ENCODE measurements at places on chromosomes 12 and 14.

DNA sequence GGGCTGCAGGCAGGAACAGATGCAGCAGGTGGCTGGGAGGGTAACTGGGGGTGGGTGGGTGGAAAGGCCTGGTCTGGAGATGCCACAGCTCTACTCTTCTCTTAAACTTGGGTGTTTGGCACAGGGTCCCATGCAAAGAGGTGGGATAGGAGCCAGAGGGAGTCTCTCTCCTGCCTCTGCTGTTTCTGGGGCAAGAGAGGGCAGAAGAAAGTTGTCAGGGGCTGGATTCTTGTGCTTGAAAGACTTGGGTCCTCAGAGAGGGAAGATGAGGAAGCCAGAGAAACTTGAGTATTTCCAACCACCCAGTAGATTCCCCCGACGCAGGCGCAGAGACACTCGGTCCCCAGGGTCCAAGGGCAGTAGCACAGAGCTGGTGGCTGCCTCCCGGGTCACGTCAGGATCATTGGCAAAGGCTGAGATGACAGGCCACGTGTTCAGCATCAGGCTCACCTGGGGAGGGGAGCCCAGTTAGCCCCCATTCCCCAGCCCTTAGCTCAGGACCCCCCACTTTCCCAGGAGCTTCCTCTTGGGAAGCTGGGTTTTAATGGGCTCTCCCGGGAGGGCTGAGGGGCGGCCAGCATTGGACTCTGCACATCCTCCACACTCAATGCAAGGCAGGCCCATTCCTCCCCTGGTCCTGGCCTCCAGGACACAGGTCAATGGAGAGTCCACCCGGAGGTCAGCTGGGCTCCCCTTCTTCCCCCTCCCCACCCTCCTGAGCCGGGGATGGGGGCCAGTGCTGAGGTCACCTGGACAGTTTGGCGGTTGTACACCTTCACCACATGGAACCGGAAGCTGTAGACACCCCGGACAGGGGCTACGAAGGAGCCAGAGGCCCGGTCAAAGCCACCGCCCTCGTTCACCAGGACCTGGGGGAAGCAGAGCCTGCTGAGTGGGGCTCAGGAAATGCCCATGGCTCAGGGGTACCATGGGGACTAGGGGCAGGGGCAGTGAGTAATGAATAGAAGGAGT lies 1.6 kb downstream of the CBLN3 start:
- no peak for DNase-seq

DNA sequence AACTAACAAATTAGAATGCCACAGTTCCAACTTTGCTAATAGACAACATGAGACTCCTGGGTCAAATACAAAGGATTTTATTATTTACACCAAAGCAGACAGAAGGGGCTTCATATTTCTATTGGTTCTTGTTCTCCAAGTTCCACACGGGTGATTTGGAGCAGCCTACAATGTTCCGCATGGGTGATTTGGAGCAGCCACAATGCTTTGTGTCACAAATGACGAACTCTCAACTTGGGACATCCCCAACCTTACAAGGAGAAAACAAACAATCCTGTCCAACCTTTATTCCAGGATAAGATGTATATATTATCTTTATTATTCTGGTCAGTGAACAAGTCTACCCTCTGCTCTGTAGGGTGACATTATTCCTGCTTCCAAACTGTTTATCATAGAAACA lies 694.3 kb upstream of the MGAT4C start:
- DNase-seq, result no peak

DNA sequence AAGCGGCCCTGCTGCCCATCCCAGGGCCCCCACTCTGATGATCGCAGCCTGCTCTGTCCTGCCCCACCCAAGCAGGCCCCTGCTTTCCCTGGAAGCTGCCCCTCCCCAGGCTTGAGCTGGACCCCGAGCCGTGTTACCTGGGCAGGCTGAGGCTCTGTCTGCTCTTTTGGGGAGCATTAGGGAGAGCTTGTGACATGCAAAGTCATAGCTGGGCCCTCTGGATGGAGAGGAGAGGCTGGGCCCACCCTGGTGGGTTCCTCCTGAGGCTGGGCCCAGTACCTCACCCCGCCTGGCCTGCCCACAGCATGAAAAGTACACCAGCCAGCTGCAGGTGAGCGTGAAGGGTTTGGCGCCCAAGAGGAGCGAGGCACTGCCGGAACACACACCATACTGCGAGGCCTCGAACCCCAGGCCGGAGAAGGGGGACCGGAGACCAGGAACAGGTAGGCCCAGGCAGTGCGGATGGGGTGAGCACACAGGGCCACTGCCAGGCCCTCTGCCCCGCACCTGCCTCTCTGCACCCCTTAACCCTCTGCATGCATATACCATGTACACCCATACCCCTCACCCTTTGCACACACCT lies 15.0 kb downstream of the CEP170B start:
- DNase-seq, result no peak

GRCh38 chr14:21087294-21088091 lies 11.0 kb downstream of the ZNF219 start:
- DNase-seq, result peak; percentile 79

DNA sequence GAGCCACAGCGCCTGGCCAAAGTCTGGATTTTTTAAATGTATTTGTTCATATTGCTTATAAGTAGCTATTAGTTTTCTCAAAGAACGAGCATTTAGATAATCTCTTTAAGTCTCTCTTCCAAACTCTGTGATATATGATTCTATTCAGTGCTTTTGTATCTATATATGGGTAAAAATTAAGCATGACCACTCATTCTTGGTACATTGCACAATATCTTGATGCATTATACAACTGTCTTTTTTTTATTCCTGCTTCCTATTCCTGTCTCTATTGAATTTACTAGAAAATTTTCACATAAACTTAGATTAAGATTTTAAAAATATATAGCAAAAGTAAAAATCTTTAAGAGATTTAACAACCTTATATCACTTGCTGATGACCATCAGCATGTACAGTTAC lies 29.1 kb downstream of the SOCS2 start:
- DNase-seq, result no peak

DNA sequence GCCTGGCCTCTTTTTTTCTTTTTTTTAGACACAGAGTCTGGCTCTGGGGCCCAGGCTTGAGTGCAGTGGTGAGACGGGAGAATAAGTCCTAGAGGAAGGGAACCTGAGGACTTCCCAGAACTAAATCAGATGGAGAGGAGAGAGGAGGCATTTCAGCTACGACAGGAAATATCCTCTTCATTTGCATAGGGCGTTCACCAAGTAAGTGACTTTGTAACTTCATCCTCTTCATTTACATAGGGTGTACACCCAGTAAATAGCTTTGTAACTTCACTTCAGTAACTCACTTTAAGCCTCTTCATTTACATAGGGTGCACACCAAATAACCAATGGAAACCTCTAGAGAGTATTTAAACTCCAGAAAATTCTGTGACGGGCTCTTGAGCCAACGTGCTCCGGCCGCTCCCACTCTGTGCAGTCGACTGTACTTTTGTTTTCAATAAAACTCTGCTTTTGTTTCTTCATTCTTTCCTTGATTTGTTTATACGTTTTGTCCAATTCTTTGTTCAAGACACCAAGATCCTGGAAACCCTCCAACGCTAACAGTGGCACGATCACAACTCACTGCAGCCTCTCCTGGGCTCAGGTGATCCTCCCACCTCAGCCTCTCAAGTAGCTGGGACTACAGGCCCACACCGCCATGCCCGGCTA lies 21.4 kb upstream of the ANKRD9 start:
- DNase-seq, result no peak

- DNase-seq, result no peak
These were observed 77.7 kb downstream of the NTS start for GRCh38 chr12:85951823-85952222.

- DNase-seq, result no peak
These were observed 10.0 kb upstream of the RIPK3 start for GRCh38 chr14:24349742-24350141.

GRCh38 chr12:65935906-65936901 lies 111.9 kb downstream of the HMGA2 start:
- DNase-seq, result no peak

- DNase-seq, result no peak
These were observed 10.3 kb downstream of the KIF26A start for GRCh38 chr14:104148433-104149277.

- no peak for DNase-seq
These were observed 4.3 kb downstream of the BCAT1 start for GRCh38 chr12:24944601-24944975.

GRCh38 chr14:74528406-74528805 lies 34.8 kb downstream of the ISCA2 start:
- DNase-seq, result no peak

DNA sequence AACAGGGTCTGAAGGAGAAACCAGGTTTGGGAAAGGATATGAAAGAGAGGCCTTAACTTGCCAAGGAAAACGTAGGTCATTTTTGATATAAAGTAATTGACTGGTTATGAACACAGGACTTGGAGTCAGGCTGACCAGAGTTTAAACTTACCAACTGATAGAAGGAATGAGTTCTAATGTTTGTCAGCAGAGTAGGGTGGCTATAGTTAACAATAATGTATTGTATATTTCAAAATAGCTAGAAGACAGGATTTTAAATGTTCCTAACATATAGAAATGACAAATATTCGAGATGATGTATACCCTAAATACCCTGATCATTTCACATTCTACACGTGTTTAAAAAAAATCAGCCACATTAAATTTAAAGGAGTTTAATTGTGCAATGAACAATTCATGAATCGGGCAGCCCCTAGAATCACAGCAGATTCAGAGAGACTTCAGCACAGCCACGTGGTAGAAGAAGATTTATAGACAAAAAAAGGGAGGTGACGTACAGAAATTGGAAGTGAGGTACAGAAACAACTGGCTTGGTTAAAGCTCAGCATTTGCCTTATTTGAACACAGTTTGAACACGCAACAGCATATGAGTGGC lies 52.5 kb upstream of the PLEKHG7 start:
- DNase-seq, result no peak
